ENCODE measurements at places on chromosomes 1 and 21. TPM values are rescaled to one million over a fixed set of nuclear protein-coding genes. Genes with fewer than 3 reads are reported as not detected.

Gene THEM5
- total RNA-seq = not detected

Gene CA6
- not detected for total RNA-seq

Gene KRTAP13-3
- total RNA-seq = not detected

Gene ACKR1
- 8.9 TPM for total RNA-seq

Gene MFSD2A
- 3.1 TPM for total RNA-seq

Gene RBBP5
- total RNA-seq = 35.3 TPM

Gene RFX5
- 34.7 TPM for total RNA-seq

Gene LRRIQ3
- total RNA-seq = 1.4 TPM

Gene ASPM
- total RNA-seq = 20.5 TPM

Gene OR6Y1
- not detected for total RNA-seq

Gene PDZK1
- total RNA-seq = 3.0 TPM

Gene STX12
- 66.6 TPM for total RNA-seq

Gene EFHD2
- 19.4 TPM for total RNA-seq

Gene RBM11
- 4.1 TPM for total RNA-seq

Gene FAM72C
- total RNA-seq = 0.77 TPM

Gene PCSK9
- 1.1 TPM for total RNA-seq

Gene TCHH
- 0.66 TPM for total RNA-seq

Gene ACTL8
- total RNA-seq = not detected

Gene RPL22
- total RNA-seq = 252 TPM

Gene FALEC
- not detected for total RNA-seq

Gene ECM1
- 2.1 TPM for total RNA-seq

Gene CD48
- total RNA-seq = 2.6 TPM

Gene WNT2B
- 50.8 TPM for total RNA-seq

Gene FCRLA
- not detected for total RNA-seq

Gene KRTAP19-3
- total RNA-seq = not detected

Gene LAMC2
- total RNA-seq = 3.1 TPM

Gene PLEKHN1
- 0.88 TPM for total RNA-seq

Gene CFHR1
- total RNA-seq = not detected

Gene TFF2
- not detected for total RNA-seq

Gene TBX19
- 1.8 TPM for total RNA-seq

Gene COL18A1
- total RNA-seq = 136 TPM

Gene RCSD1
- total RNA-seq = 10.9 TPM

Gene CNN3
- total RNA-seq = 279 TPM

Gene RGS4
- total RNA-seq = 24.2 TPM

Gene LCE1B
- not detected for total RNA-seq

Gene NBPF6
- not detected for total RNA-seq

Gene CSF3R
- 8.8 TPM for total RNA-seq

Gene ANXA9
- total RNA-seq = 0.55 TPM

Gene MSH4
- total RNA-seq = 0.77 TPM

Gene FAM177B
- total RNA-seq = 0.82 TPM

Gene CD34
- total RNA-seq = 54.6 TPM

Gene PTGS2
- total RNA-seq = 9.1 TPM

Gene KRTAP22-1
- total RNA-seq = not detected

Gene CDCA8
- 3.6 TPM for total RNA-seq

Gene CA14
- 49.1 TPM for total RNA-seq

Gene OR2T10
- total RNA-seq = not detected

Gene MRPL39
- total RNA-seq = 27.9 TPM

Data from camera-type eye (tissue), 1 donor.